ENCODE measurements at places on chromosomes 13 and 19.

GRCh38 chr13:101309014-101309619, 107.2 kb downstream of the NALCN start:
- no peak for DNase-seq

DNA sequence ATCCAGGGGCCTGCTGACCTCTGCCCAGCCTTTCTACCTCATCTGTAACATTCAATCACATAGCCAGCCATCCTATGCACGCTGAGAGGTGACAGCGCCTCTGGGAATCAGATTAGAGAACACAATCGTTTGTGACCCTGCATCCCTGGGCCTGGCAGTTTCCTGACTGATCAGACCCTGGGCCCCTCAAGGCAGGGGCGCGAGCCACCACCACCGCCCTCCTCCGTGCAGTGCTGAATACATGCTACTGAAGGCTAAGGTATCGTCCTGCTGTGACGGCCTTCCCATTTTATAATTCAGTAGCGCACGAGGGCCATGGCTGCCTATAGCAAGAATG, 1.3 kb downstream of the TMTC4 start:
- no peak for DNase-seq

DNA sequence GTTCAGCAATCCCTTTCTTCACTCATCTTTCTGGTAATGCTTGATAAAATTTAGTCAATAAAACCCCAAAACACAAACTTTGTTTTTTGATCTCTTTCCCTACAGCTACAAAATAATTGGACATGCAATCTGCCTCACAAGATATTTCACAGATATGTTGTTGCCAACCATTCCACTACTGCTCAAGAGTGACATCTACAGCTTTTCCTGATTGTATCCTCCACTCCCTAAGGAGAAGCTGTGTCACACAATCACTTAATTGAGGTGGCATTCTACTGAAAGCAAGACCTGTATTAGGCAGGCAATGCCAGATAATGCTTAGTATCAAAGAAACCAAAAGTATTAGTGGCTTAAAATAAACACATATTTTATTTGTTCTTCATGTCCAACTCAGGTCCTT, 1646.2 kb upstream of the SPRY2 start:
- DNase-seq, result peak; percentile 12

- DNase-seq, result peak; percentile 54
Observed at GRCh38 chr19:32224371-32225244, 120.8 kb upstream of the ZNF507 start.

DNA sequence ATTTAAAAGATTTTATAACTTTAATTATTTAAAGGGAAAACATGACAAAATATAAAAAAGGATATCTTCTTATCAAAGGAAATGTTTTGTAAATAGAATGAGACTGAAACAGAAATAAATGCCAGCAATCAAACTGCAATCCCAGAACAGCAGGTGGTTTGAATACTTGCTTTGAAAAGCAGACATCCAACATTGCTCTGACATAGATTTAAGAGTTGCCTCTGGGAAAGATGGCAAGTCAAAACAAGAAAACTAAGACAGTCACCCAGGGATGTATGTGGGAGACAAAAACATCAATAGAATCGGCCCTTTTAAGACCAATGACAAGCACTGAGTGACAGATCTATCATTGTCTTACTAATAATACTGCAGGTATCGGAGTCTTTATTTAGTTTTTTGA, 789.7 kb upstream of the GPC6 start:
- DNase-seq, result no peak

DNA sequence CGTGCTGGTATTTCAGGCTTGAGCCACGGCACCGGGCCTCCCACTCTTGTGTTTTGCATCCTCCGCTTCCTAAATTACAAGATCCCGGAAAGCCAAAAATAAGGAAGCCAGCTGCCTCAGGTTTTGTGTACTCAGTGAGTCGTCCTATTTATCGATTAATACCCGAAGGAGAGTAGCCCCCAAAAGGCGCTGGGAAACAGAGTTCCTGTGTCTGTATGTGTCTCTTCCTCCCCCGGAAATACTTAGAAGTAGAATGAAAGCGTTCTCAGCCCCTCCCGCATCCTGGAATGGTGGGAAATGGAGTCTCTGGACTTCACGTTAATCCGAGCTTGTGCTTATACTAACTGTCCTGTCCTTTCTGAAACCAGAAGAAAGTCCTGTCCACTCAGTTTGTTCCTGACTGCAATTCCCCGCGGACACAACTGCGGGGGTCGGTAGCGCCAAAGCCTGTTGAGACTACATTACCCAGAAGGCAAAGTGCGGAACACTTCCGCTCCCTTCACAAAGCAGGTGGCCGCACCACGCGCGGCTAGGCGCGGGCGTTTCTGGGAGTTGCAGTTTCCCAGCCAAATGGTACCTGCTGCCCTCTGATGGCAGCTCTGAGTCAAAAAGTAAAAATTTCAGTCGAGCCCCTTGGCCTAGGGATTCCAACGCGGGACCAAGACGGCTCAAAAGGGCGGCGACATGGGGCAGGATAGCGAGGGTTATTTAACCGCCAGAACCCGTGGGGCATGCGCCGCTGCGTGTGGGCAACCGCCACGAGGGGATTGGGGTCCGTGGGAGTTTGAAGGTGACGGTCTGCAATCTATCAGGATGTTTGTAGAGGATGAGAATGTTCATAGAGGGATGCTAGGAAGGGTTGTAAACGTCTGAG, 2.2 kb upstream of the GSK3A start:
- DNase-seq, result peak; percentile 98

GRCh38 chr19:36207605-36208252, 6.7 kb downstream of the ZNF565 start:
- no peak for DNase-seq

DNA sequence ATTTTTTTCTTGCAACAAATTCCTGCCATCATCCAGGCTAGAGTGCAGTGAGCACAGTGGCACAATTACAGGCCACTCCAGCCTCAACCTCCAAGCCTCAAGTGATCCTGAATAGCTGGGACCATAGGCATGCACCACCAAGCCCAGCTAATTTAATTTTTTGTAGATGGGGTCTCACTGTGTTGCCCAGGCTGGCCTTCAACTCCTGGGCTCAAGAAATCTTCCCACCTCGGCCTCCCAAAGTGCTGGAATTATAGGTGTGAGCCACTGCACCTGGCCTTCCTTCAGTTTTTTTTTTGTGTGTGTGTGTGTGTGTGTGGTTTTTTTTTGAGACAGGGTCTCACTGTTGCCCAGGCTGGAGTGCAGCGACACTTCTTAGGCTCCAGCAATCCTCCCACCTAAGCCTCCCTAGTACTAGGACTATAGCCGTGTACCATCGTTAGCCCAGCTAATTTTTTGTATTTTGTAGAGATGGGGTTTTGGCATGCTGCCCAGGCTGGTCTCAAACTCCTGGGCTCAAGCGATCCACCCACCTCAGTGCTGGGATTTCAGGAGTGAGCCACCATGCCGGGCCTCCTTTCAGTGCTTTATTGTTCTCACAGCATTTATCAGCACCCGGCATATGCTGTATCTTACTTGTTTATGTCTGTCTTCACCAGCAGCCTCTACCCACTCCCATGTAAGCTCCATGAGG, 5.9 kb upstream of the SRRM5 start:
- no peak for DNase-seq

DNA sequence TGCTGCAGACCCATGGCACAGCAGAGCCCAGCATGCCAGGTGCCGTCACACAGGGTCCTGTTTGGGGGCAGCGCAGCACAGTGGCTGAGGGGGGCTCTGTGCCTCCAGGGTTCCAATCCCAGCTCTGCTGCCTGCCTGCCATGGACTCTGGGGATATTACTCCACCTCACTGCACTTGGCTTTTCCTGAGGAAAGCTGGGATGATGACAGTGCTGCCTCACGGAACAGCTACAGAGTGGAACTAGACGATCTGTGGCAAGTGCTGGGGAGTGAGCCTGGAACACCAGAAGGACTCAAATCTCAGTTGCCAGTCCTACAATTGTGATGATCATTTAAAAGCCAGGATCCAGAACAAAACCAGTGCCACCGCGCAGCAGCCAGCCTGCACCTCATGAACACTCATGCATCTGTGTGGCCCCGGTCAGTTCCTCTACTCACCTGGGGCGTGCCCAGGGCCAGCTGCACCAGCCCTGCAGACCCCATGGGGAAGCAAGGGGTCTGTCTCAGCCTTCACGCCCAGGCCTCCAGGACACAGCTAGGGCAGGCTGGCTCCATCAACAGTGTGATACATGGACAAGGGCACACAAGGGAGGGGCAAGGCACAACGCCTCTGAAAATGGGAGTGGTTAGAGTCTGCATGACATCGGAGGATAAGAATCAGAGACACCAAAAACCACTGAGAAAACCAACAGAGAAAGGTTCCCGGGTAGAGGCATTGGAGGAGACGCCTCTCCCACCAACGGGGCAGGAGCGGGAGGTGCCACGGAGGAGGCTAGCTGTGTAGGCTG, 55.2 kb downstream of the ATP7B start:
- DNase-seq, result no peak

DNA sequence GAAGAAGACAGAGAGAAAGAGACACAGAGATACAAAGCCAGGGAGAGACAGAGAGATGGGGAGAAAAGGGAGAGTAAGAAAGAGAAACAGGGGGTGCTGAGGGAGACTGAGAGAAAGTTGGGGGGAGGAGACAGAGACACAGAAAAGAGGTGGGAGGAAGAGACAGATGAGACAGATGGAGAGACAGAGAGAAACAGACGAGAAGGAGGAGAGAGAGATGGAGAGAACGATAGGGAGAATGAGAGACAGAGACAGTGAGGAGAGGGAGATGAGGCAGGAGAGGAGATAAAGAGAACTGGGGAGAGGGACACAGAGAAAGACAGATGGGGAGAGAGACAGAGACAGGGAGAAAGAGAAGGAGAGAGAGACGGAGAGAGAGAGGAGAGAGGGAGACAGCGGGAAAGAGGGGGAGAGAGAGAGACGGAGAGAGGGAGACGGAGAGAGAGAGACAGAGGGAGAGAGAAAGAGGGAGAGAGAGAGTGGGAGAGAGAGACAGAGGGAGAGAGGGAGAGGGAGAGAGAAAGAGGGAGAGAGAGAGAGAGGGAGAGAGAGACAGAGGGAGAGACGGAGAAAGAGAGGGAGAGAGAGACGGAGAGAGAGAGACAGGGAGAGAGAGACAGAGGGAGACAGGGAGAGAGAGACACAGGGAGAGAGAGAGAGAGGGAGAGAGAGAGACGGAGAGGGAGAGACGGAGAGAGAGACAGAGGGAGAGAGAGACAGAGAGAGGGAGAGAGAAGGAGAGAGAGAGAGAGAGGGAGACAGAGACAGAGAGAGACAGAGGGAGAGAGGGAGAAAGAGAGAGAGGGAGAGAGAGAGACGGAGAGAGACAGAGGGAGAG, 12.6 kb downstream of the JOSD2 start:
- DNase-seq, result no peak

DNA sequence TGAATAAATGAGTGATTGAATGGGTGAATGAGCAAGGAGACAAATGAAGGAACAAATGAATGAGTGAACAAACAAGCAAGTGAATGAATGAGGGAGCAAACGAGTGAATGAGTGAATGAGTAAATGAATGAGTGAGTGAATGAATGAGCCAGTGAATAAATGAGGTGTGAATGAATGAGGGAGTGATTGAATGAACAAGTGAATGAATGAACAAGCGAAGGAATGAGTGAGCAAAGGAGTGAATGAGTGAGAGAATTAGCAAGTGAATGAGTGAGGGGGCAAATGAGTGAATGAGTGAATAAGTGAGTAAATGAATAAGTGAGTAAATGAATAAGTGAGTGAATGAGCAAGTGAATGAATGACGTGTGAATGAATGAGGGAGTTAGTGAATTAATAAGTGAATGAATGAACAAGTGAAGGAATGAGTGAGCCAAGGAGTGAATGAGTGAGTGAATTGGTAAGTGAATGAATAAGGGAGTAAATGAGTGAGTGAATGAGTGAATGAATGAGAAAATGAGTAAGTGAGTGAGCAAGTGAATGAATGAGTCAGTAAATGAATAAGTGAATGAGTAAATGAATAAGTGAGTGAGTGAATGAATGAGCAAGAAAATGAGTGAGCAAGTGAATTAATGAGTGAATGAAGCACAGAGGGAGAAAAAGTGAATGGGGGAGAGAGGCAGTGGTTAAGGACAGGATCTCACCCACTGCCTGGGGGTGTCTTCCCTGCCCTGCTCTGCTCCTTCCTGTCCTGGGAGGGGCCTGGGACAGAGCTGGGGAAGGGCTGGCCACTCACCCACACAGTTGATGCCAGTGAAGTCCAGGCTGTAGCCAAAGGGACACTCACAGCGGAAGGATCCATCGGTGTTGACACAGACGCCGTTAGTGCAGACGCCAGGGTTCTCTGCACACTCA, 36.4 kb downstream of the CCL25 start:
- DNase-seq, result no peak
